Stimulated activated CD4-positive, alpha-beta T cell treated with anti-CD3 and anti-CD28 coated beads, Interleukin-15, amount 100 ng/mL, for 1 hour (primary cell): ENCODE measurements at places on chromosomes 4 and X.

DNA sequence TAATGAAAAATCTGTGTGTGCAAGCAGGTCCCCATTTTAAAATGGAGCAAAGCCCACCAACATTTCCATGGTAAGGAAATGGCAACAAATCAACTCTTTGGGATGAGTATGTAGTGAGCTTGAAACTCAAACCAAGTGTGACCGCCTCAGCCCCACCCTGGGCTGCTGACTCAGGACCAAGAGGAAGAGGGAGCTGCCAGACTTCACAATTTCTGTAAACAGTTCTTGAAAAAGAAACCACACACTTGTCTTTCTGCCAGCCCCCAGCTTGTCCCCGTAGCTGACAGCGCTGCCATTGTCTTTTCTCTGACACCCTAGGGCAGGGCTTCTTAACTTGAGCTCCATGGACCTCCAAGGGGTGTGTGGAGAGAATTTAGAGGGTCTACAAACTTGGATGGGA is 10.3 kb downstream of the RTL5 start:
- DNase-seq, result no peak

DNA sequence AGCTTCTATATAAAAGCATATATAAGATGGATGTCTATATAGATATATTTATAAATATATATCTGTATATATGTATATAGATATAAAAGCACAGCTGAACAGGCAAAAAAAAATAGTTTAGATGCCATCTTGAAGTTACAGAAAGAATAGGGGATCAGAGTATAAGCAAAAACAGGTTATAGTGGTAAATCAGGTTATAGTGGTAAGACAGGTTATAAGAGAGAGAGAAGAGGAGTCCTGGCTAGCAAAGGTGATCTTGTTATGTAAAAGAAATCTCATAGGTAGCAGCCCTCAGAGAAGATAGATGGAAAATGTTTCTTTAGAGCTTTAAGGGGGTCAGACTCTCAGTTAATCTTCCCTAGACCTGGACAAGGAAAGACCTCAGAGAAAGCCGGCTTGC is 1263.1 kb downstream of the PCDH7 start:
- no peak for DNase-seq

DNA sequence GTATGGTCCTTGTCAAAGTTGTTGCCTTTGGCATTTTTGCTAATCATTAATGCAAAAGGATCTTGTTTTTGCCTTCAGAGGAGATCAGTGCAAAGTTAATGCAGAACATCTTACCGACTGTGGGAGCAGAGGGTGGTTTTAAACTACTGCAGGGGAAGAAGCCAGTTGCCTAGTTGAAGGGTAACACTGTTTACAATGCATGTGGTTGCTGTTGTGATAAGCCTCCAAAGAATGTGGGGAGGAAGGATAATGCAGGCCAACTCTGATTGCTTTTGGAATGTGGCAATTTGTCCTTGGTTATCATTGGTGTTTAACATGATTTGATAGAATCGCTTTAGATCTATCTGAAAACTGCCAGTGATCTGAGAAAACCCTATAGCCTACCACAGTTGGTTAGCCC is 204.3 kb upstream of the TLL1 start:
- no peak for DNase-seq

DNA sequence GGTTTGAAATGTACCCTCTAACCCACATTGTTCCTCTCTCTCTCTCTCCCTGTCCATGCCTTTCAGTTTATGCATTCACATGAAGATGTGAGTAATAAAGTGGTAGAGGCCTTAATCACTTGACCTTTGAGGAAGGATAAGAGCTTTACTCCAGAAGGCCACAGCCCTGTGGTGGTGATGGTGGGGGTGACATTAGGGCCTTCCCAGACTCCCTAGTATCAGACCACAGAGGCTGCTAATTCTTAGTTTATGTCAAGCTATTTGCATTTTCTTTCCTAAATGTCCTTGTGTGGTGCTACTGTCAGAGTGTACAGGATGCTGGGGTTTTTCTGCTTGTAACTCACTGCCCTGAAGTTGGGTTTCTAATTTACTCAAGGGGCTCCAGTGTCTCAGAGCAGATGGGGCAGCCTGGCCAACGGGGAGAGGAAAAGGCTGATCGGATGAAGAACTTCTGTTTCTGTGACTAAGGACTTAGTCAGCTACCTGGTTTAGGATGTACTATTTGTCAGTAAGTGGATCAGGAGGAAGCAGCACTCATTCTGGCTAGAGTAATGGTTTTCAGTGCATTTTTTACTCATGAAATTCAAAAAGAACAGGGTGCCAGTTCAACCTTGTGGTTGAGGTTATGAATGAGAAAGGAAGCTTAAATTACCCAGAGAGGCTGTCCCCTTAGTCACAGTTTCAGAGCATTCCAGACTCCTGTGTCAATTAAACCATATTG is 509.6 kb upstream of the DIPK2B start:
- DNase-seq, result no peak

- no peak for DNase-seq
These were observed 342.7 kb upstream of the PABPC4L start for GRCh38 chr4:134544303-134544770.

GRCh38 chrX:39625810-39626209 is 471.9 kb downstream of the BCOR start:
- DNase-seq, result no peak

GRCh38 chr4:1815997-1816860 is 23.1 kb downstream of the FGFR3 start:
- no peak for DNase-seq

GRCh38 chr4:21205821-21206531 is 505.7 kb downstream of the PACRGL start:
- DNase-seq, result no peak

GRCh38 chr4:136861091-136861490 is 671.2 kb downstream of the PCDH18 start:
- DNase-seq, result no peak

- DNase-seq, result no peak
These were observed 8.8 kb upstream of the BMP2K start for GRCh38 chr4:78767350-78767749.

- no peak for DNase-seq
These were observed 2.3 kb downstream of the NWD2 start for GRCh38 chr4:37246891-37247290.

DNA sequence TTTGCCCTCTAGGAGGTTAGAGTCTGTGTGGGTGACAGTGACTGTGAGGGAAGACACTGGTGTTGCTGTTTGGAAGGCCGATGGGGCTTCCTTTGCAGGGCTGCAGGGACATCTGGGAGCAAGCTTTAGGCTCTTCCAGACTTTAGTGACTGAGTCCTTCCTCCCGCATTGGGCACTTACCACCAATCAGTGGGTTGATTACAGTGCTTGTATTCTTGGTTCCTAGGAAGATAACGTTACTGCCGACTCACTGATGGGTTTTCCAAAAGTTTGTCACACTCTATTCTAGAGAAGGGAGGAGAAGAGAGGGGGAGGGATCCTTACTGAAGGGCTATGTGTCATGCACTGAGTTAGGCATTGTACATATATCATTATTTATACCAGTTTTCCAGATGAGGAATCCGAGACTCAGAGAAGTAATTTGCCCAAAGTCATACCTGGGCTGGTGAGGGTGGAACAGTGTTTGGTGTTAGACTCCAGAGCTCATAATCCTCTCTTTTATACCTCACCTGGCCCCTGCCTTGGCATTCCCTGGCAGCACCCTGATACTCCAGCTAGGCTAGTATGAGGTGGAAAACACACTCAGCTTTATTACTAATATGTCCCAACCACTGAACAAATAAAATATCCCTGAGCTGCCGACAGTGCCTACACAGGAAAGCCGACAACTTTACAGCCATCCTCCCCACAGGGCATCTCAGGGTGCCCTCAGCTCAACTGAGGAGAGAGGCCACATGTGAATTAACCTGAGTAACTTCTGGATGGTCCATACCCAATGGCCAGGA is 3.8 kb downstream of the CHST7 start:
- no peak for DNase-seq

DNA sequence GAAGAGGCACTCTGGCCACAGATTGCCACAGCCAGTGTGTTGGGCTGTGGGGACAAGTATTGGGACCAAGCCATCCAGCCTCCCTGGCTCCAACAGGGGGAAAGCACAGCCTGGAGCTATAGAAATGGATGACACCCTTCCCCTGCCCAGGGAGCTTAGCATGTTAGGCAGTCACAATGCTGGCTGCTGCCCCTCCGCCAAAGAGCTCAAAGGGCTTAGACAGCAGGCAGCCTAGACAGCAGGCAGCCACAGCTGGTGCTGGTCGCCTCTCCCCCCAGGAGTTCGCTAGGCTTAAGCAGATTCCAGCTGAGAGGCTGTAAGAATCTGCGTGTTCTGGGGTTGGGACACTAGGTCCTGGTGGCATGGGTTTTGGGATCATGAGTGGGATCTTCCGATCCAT is 94.5 kb upstream of the MXRA5 start:
- no peak for DNase-seq

GRCh38 chr4:3807822-3808496 is 41.8 kb downstream of the ADRA2C start:
- no peak for DNase-seq

DNA sequence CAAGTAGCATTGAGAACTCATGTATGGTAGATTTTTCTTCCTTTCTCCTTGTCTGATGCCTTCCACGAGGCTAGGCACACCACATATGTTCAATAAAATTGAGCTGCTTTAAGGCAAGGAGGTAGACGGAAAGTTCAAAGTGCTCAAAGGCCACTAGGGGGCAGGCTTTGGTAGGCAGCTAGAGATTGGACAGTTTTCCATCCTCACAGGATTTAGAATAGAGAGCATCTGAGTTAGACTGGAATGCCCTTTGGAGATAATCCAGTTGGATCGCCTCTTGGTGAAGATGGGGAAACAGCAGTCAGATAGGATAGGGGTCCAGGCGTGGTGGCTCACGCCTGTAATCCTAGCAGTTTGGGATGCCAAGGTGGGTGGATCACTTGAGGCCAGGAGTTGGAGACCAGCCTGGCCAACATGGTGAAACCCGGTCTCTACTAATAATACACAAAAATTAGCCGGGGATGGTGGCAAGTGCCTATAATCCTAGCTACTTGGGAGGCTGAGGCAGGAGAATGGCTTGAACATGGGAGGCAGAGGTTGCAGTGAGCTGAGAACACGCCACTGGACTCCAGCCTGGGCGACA is 30.4 kb downstream of the ELF4 start:
- DNase-seq, result no peak

- DNase-seq, result no peak
These were observed 366.0 kb upstream of the FGF13 start for GRCh38 chrX:139077281-139078250.

DNA sequence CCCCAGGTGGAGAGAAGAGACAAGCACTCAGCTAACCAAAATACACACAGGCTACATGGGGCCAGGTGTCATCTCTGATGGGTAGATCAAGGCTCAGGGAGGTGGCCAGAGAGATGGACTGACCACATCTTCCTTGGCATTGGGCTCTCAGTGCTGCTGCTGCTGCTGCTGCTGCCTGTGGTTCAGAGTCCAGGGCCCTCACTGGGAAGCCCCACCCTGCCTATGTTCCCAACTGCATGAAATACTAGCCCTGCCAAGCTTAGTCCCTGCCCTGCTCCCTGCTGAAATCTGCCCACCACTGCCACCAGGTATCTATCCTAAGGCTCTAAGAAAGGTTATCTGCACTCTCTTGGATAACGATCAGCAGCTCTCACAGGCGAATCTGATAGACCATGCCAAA is 118.7 kb downstream of the EFHC2 start:
- no peak for DNase-seq

DNA sequence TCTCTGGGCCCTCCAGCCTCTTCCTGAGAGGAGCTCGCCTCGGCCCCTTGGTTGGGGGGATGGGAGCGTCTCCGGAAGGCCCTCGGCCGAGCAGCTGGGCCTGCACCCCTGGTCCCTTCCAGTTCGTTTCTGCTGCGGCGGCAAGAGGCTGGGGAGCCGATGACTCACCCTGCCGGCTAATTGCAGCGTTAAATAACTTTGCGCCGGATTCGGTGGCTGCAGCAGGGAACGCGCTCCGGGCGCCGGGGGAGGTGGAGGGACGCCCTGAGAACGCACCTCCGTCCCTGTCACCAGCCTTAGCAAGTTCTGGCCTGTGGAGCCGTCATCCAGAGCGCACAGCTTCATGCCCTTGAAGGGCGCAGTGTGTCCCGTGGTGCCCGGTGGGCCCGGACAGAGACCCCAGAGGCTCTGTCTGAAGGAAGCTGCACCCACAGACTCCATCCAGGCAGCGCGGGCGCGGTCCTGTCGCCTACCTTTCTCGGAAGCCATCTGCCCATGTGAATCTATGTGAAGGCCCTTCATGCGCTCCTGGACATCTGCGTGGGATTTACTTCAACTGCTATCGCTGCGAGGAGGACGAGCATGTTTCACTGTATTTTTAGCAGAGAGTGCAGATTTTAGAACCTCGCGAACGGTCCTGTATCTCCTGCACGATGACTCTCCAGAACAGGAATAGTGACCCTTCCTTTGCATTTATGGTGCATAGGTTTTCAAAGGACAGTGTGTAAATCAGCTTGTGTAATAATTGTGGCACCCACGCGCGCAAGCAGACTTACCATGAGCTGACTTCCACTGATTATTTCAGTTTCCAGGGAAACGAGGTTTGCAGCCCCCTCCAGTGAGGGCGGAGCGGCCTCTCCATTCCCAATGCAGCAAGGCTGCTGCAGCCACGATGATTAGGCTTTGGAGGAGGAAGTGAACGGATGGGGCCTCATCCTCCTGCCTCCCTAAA is 1.7 kb upstream of the TMEM271 start:
- no peak for DNase-seq

DNA sequence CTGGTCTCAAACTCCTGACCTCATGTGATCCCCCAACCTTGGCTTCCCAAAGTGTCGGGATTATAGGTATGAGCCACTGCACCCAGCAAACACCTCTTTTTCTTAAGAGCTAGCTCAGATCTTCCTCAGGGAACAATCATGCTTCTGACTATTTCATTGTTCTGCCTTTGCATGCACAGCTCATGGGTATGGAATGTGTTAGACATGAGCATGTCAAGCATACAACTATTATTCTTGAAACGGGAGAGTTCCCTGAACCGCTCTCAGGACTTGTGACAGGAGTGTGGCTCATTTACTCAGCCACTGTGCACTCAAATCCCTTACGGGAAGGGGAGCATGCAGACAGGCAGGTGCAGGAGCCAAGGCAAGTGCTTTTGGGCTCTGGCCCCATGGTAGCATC is 231.7 kb upstream of the TAPT1 start:
- DNase-seq, result no peak

- no peak for DNase-seq
These were observed 72.9 kb downstream of the AASDH start for GRCh38 chr4:56314207-56314915.

DNA sequence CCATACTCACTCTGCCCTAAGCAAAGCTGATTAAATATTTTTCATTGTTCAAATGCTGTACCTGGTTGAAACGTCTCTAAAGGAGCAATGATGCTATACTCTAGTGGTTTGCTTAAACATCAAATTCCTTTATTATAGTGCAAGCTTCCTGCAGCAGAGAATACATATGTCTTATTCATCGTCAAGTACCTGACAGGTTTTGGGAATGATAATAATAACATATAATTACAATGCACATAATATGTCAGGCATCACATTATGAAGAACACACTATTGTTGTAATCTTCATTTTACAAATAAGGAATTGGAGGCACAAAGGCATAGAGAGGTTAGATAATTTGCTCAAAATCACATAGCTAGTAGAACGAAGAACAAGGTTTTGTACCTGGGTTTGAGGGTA is 151.6 kb downstream of the GRIA2 start:
- DNase-seq, result no peak

- DNase-seq, result no peak
These were observed 67.8 kb downstream of the SPCS3 start for GRCh38 chr4:176387571-176387970.

GRCh38 chr4:15585331-15585730 is 69.8 kb downstream of the FBXL5 start:
- no peak for DNase-seq

- DNase-seq, result no peak
These were observed 42.1 kb downstream of the TRIM61 start for GRCh38 chr4:164935363-164935762.

- DNase-seq, result no peak
These were observed 324.4 kb downstream of the CAMK2D start for GRCh38 chr4:113437129-113437528.
